EL (cell line): ENCODE measurements at places on chromosomes 1 and 21.

- DNase-seq, result no peak
These were observed 114.5 kb upstream of the TMPRSS15 start for GRCh38 chr21:18518054-18518481.

DNA sequence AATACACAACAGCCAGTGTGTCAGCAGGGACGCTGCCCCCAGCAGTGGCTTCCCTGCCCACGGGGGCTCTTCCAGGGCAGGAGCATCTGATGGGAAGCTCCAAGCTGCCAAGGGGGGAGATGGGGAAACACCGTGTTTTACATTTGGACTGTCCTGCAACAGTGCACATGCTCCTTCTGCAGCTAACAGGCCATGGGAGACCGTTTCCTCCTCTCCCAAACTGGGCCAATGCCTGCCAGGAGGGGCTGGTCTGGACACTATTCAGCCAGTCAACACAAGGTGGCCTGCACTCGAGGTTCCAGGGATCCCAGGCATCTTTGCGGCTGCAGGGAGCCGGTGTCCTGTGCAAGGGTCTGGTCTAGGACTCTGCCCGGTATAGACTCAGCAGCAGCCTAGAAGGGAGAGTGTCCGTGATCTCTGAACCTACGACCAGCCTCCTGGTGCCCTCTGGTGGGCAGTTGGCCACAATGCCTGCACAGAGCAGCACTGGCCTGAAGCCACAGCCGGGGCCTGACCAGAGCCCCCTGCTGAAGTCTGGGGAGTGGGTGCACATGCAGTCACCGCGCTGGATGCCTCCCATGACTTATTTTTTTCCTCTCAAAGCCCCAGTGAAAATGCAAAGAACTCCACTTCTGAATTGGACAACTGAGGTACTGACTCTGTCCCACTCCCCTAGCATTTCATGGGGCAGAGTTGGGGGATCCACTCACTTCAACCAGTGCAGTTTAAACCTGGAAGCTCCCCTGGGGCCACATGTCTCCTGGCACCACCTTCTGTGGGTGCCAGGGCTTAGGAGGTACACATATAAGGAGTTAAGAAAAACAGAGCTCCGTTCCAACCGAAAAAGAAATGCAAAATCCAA lies 33.3 kb downstream of the RCC2 start:
- DNase-seq, result peak; percentile 60

- no peak for DNase-seq
These were observed 1.2 kb upstream of the CD34 start for GRCh38 chr1:207911856-207912760.

- DNase-seq, result no peak
These were observed 13.3 kb upstream of the BECN2 start for GRCh38 chr1:241944300-241944699.

- DNase-seq, result no peak
These were observed 13.1 kb downstream of the TXNIP start for GRCh38 chr1:145983206-145983675.

- peak; percentile 13 for DNase-seq
These were observed 106.7 kb downstream of the SLC45A1 start for GRCh38 chr1:8424539-8425116.

GRCh38 chr1:171718216-171718615 lies 23.6 kb downstream of the VAMP4 start:
- DNase-seq, result peak; percentile 36

DNA sequence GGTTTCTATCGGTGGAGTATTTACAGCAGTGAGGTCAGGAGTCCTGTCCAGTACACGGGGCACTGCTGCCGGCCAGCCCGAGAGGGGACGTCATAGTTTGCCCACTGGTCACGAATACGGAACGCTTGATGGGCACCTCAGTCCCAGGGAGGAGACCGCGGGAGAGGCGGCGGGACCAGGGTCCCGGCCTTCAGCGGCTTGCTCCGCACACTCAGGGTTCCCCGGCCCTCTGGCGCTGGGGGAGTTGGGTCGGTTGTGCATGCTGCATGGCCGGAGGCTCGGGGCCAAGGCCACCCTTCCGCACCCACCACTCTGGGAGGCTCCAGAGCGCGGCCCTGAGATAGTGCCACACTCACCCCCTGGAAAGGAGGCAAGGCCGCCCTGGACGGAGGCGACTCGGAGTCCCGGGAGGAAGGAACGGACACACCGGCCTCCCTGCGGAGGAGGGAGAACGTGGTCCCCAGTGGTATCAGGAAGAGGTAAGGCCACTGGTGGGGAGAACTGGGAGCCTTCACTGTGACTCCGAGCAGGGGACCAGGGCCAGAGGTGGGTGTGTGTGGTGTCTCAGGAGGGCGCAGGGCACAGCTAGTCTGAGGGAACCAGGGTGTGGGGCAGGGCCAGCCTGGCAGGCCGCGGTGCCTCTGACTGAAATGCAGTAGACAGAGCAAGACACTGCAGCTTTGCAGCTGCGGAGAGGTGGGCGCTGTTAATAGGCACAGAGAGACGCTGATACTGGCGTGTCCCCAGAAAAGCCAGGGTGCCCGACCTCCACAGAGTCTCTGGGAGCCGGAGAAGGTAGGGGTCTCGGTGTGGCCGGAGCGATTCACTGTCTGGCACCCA lies 28.6 kb upstream of the PRSS38 start:
- no peak for DNase-seq

- no peak for DNase-seq
These were observed 126.6 kb upstream of the COA6 start for GRCh38 chr1:234246638-234247116.

DNA sequence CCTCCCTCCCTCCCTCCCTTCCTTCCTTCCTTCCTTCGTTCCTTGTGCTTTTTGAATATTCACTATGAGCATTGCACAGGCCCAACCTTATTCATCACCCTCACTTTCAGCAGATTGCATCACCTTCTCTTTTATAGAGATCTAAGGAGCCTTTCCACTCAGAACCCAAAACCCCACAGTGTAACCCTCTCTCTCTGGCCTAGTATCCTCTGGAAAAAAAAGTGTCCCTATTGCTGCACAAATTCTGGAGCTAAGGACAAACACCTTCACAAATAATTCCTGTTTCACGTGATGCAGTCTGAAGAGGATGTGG lies 25.6 kb downstream of the OR10J5 start:
- DNase-seq, result peak; percentile 10

DNA sequence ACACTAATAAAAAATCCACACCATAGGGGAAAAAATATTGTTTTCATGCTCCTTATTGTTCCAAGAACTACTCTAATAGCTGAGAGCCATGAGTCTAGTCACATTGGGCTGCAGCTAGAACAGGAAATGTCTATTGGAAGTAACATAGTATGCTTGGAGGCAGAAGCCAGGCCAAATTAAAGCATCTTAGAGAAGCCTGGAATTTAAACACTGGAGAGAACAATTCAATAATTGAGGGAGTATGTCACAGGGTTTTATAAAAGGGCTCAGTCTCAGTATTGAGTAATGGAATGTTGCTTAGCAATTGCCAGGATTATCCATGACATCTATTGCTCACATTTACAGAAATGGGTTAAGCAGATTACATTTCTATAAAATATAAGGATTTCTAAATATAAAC lies 471.3 kb downstream of the LMO4 start:
- no peak for DNase-seq

GRCh38 chr21:28952686-28953085 lies 40.0 kb downstream of the LTN1 start:
- DNase-seq, result no peak
